ENCODE measurements at places on chromosomes 6 and 20. TPM values are rescaled to one million over a fixed set of nuclear protein-coding genes. Genes with fewer than 3 reads are reported as not detected.

Gene TULP1
- not detected for total RNA-seq

Gene BTN1A1
- total RNA-seq = under 0.01 TPM

Gene MYB
- total RNA-seq = 0.53 TPM

Gene PET117
- total RNA-seq = 8.5 TPM

Gene COL20A1
- not detected for total RNA-seq

Gene WFDC10B
- total RNA-seq = not detected

Gene TXNDC5
- 548 TPM for total RNA-seq

Gene SLC22A23
- total RNA-seq = 9.1 TPM

Gene GNAS-AS1
- 1.2 TPM for total RNA-seq

Gene FAM83C
- not detected for total RNA-seq

Gene LY6G6C
- not detected for total RNA-seq

Gene BPIFB1
- not detected for total RNA-seq

Gene DEFB124
- not detected for total RNA-seq

Gene CHD6
- 28.4 TPM for total RNA-seq

Gene CTAGE9
- not detected for total RNA-seq

Gene SIRPB1
- not detected for total RNA-seq

Gene TEAD3
- 6.9 TPM for total RNA-seq

Gene LIN28B
- total RNA-seq = not detected

Gene ASIP
- total RNA-seq = not detected

Gene GRM1
- total RNA-seq = 0.13 TPM

Gene C6orf163
- total RNA-seq = 2.1 TPM

Gene LY6G5B
- 2.0 TPM for total RNA-seq

Gene UBE2J1
- 31.3 TPM for total RNA-seq

Gene TUBB1
- under 0.01 TPM for total RNA-seq

Gene PMEPA1
- total RNA-seq = 2.7 TPM

Gene NHLRC1
- 3.0 TPM for total RNA-seq

Gene OTOR
- total RNA-seq = not detected

Gene CCN6
- total RNA-seq = not detected

Gene TLDC2
- total RNA-seq = 0.19 TPM

Gene PACSIN1
- not detected for total RNA-seq

Gene FBXO30
- total RNA-seq = 19.0 TPM

Gene SEMG1
- not detected for total RNA-seq

Gene LY6G5C
- 0.40 TPM for total RNA-seq

Gene PHACTR2
- 84.5 TPM for total RNA-seq
